T-helper 2 cell (primary cell): ENCODE measurements at places on chromosomes 11 and 22.

DNA sequence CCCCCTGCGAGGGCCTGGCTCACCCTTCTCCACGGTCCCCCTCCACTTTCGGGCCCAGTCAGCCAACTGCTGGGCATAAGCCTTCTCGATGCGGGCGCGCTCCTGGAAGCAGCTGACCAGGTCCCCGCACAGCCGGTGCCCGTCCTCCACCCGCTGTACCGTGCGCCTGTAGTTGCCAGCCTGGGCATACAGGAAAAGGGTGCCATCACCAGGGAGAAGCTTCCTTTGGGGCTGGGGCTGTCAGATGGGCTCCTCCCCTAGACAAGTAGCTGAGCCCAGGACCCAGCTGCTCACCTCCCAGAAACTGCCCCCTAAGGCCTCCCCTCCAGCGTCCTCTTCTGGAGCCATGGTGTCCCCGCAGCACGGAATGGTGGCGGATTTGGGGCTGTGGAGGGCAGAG, 3.9 kb downstream of the PACSIN3 start:
- DNase-seq, result no peak

DNA sequence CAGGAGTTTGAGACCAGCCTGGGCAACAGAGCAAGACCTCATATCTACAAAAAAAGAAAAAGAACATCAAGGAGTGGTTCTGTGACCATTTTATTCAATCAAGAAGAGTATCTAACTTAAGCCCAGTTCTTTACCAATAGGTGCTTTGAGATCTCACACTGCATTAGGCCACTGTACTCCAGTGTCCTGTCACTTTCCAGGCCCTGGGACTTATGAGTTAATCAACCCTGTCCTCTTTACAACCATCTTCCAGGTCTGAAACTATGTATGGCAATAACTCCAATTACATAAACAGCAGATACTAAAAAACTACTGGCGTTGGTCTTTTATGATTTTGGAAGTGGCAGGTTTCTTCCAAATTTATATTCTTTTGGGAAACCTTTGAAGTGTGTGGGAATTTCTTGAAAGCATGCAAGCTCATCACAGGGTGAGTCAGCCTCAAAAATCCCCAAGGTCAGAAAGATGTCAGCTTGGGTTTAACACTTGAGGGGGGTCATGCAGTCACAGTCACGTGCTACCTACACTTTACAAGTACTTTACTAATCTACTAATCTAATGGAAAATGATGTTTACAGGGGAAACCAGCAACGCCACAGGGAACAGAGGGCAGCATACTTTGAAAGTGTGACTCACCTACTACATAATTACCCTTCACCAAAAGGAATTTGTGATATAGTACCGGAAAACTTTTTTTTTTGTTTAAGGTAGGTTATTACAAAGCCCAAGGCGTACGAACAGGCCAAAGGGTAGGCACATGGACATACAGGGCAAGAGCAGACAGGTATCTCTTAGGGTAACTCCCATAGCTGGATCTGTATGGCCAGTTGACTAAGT, 15.6 kb downstream of the PISD start:
- no peak for DNase-seq

- DNase-seq, result no peak
Observed at GRCh38 chr11:11735586-11735985, 106.2 kb upstream of the USP47 start.

DNA sequence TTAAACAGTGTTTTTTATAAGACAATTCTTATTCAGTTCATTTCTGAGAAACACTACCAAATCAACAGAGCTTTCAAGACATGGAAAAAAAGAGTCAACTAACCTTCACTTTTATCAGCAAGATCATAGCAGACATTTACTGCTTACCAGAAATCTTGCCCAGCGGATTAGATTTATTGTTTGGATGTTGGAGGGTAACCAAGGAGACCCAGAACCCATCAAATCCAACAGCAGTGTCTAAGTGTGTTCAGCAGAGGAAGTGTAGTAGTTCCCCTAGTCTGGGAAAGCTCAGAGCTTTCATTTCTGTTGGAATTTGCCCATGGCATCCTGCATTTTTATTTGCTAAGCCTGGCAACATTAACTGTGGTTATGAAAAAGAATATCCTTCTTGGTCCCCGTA, 2.4 kb upstream of the PGM2L1 start:
- no peak for DNase-seq

GRCh38 chr11:17563961-17564686, 17.1 kb downstream of the OTOG start:
- no peak for DNase-seq

DNA sequence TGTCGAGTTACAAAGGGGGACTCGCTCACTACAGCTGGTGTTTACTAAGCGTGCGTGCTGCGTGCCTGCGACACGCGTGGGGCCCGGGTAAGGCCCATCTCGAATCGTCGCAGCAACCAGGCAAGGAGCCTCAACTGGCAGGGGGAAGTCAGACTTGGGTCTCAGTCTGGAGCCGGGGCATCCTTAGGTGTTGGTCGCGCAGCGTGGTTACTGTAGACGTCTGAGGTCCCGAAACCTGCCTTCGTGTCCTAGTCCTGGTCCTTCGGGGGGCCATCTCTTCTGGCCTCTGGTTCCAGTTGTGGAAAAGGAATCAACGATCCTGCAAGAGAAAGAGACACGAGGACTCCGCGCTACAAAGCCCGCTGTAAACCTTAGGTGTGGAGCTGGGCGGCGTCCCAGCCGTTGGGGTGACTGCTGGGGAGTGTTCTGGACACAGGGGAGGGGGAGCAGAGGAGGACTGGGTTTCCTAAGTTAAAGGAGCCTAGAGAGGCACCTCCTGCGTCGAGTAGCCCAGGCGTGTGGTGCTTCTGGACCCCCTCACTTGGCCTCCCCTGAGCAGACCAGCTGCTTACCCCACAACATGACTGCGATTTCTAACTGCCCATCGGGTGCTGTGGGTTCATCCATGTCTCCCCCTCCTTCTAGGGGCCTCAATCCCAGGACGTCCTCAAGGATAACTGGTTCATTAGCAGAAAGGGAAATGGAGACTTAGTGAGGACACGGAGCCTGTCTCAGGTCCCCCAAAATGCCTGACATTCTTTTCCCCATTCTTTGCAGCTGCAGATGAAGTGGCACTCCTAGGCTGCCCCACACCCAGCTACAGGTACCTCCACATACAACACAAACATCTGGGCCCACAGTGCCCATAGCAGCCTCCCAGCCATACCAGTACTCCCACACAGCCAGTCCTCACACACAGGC, 4.9 kb upstream of the WNT11 start:
- no peak for DNase-seq

DNA sequence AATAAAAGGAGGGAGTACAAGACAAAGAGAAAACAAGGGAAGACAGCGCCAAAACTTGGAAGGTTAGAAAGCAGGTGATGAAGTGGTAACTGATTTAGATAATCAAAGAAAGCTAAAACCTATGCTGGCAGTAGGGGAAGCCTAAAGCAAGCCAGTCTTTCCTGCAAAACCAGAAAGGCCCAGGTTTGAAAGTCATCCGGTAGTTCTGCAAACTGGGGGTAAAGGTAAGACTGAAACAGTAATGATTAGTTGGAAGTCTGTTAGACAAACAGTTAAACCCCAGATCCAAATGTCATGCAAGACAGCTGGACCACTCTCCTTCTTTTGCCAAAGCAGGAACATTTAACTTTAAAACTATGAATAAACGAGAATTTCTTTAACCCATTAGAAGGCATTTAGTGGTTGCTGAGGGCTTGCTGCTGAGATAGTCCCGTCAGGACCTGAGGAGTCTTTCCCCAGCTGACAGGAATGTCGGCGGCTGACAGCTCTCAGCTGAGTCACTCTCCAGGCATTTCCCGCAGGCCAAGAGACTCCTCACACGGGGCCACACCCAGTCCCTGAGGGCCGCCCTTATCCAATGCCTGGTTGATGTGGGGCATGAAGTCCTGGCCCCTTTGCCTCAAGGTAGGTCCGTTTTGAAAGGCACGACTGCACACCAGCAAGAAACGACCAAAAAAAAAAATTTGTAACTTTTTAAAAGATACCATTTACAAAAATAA, 36.3 kb upstream of the CFAP300 start:
- DNase-seq, result no peak

GRCh38 chr11:13076961-13077360, 67.8 kb downstream of the RASSF10 start:
- DNase-seq, result no peak

DNA sequence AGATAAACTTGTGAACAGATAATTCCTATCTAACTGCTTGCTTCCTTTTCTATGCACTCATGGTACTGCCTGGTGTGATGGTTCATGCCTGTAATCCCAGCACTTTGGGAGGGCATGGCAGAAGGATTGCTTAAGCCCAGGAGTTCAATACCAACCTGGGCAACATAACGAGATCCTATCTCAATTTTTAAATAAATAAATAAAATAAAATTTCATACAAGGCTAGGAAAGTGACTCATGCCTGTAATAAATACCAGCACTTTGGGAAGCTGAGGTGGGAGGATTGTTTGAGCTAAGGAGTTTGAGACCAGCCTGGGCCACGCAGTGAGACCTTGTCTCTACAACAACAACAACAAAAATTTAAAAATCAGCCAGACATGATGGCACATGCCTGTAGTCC, 166.6 kb downstream of the COMMD9 start:
- DNase-seq, result no peak

- no peak for DNase-seq
Observed at GRCh38 chr11:114959953-114960505, 281.7 kb downstream of the NXPE2 start.

DNA sequence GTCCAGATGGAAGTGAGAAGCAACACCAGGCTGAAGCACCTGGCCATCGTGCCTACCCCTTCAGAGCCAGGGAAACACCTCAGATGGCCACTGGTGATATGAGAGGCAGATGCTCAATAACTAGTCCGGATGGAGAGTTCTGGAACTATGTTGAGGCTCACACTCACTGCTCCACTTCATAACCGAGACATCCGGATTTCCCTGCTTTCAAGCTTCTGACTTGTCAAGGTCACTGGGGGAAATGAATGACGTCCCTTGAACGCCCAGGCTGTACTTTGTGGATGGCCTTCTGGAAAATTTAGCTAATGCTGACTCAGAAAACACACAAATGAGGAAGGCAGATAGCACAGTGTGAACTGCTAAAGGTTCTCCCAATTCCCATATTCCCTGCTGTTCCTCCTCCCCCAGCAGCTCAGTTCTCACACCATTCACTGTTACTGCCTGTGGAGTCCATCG, at the start of gene LYVE1:
Gene LYVE1 (minus strand): TSS at position 180 of the 456 bp plus-strand sequence. CDS start 133 bp downstream, at position 47.
- no peak for DNase-seq

DNA sequence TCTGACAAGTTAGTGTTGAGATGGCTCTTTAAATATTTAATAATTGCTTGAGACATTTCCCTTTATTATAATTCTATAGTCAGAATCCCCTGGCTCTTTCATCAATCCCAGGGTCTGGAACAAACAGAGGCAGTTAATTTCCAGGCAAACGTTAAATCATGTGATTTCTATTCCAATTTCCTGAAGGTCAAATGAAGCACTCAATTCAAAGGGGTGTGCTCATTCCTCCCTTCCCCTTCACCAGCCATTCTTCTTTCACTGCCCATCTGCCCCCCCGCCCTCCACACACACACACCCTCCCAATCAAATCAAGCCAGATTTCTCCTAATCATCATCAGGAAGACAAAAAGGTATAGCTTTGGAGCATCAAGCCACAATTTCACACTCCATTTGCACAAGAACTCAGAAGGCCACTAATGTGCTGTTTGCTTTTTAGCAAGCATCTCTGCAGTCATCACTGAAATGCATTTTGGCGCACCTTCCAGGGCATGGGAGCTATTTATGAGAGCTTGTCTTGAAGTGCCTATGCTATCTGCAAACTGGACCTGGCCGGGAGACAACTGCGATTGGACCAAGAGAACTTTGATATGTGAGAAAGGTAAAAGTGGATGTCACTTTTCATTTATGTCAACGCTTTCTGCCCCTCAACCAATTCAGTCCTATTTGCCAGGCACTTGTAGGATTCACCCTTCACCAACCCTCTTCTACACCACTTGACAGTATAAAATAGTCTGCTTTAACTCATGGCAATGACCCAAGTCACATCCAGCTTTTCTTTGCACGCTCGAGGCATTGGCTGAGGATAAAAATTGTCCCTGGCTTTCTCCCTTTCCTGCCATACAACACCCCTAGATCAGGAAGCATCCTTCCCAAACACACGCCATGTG, 315.1 kb upstream of the API5 start:
- no peak for DNase-seq

GRCh38 chr11:79030448-79030847, 410.4 kb downstream of the TENM4 start:
- DNase-seq, result no peak

DNA sequence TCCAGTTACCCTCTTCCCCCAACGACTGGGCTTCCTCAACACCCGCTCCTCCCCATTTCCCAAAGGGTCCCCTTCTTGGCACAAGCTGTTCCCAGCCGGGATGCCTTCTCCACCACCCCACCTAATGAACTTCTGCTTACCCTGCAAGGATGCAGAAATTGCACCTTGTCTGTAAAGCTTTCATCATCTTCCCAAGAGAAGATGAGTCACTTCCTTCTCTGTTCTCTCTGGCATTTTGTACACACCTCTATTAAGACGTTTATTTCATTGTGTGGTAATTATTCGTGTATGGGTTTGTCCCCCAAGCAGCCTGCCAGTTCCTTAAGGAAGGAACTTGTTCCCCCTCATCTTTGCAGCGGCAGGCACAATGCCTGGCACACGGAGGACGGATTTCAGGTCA, 351.1 kb downstream of the CADM1 start:
- no peak for DNase-seq

DNA sequence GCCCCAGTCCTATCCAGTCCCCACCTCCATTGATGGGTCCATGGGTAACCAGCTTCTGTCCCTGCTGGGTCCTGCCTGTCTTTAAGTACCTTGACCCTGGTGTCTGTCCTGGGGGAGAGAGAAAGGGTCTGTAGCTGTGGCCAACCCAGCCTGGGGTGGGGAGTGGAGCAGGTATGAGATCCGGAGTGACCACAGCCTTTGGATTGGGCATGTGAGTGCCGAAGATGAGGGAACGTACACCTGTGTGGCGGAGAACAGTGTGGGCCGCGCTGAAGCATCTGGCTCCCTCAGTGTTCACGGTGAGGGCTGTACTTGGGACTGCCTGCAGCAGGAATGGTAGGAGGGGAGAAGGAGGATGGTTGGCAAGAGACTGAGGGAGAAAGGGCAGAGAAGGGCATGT, 5.2 kb downstream of the ROBO3 start:
- no peak for DNase-seq

DNA sequence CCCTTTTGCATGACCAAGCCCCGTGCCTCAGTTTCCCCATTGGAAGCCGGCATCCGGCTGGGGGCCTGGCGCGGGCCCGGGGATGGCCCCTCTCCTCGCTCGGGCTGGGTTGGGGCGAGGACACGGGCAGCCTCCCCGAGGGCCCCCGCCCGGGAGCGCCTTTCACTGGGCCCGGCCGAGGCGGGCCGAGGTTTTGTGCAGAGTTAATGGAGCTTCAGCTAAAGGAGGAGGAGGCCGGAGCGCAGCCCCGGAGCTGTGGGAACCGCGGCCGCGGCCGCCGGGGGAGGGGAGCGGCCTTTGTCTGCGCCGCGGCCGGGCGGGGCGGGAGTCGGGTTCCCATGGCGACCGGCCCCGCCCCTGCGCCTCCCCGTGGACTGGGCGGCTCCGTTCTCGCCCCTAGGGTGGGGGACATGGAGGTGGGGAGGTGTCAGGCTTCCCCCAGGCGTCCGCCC, 1.4 kb upstream of the MAPK11 start:
- peak; percentile 53 for DNase-seq

- no peak for DNase-seq
Observed at GRCh38 chr11:1238767-1239595, 16.1 kb downstream of the MUC5B start.

GRCh38 chr11:17294033-17294432, 17.5 kb downstream of the NUCB2 start:
- DNase-seq, result no peak

- DNase-seq, result no peak
Observed at GRCh38 chr11:83011333-83012167, 60.1 kb downstream of the RAB30 start.
